ENCODE measurements at places on chromosomes 12 and 14.

- no peak for DNase-seq
Measured at GRCh38 chr14:56120091-56120691, 2.0 kb downstream of the PELI2 start.

DNA sequence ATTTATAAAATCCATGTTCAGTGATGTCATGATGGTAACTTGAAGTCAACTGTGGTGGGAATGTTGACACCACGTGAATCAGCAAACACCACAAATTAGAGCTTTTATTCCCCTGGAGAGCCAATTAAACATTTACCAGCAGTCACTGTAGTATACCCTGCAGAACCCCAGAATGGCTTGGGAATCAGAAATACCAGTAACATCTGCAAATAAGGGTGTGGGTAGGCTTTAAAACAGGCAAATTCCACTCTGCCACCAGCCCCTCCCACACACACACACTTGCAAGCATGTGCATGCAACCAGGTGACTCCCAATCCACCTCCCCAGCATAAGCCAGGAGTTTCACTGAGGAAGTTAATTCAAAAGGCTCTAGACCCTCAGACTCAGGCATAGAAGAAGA lies 63.6 kb upstream of the TMEM263 start:
- DNase-seq, result no peak

GRCh38 chr12:118959985-118960560 lies 21.3 kb upstream of the SRRM4 start:
- DNase-seq, result no peak

DNA sequence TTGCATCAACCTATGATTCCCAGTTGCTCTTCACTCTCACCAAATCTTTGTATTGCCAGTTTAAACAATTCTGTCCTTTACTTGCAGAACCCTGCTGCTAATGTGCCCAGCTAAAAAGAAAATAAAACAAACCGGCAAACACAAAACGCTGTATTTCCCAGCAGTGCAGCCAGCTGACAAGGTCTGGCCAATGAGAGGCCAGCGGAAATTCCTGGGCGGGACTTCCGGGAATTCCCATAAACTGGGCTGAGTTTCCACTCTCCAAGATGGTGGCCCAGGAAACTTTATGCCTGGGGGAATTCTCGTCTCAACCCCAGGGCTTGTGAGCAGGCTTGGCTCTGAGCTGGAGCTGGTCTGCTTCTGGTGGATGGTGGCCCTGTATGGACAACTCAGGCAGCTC lies 807.3 kb upstream of the TMEM132C start:
- DNase-seq, result no peak

DNA sequence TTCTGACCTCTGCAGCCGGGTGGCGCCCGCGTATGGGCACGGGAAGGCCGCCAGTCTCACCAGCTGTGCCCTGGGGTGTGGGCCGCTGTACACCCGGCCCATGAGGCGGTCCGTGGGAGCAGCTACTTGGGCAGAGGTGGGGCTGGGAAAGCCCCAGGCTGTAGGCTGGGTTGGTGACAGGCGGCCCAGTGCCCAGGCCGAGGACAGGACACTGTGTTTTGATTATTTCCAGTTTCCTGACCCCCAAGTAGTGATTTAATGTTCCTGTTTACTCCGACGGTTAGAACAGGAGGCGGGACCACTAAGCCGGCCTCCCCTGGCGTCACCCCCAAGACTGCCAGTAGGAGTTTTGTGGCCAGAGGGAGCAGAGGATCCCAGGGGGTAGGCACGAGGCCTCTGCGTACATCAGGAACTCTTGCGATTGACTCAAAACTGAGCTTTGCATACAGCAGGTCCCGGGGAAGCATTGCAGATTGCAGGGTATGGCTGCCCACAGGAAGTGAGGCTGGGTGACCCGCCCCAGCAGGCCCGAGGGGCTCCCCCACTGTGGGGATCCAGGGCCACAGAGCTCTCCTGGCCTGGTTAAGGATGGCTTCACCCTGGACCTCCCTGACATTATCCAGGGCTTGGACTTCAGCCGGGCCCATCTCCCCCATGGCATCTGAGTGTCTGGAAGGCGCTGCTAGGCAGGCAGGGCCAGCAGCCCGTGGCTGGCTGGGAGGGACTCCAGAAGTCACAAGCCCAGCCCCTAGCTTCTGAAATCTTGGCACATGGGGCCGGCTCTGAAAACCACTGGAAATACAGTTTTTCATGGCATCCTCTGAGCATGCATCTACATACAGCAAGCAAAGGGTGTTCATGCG lies 42.5 kb upstream of the DIO3 start:
- DNase-seq, result no peak

DNA sequence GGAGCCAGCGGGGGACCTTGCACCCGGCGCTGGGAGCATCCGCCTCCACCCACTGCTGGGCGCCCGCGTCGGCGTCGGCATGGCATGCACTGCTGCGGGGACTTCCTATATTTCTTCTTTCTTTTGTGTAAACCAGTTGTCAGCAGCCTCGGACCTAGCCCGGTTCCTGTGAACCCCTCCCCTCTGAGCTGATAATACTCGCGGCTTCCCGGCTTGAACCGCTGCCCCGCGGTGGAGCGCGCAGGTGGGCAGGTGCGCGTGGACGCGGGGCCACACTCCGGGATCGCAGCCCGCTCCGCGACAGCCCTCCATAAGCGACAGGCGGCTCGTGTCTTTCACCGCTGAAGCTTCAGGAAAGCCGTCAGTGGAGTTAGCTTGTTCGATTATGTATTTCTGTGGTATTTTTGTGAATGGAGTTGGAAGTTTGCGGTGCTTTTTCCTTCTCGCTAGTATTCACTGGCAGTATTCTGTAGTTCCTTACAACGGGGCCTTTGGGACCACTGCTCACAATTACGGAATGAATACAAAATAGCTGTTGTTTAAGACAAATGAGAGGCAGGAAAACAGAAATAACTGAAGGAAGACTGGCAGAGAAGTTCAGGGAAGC lies 870 bp downstream of the BMAL2 start:
- peak; percentile 31 for DNase-seq

DNA sequence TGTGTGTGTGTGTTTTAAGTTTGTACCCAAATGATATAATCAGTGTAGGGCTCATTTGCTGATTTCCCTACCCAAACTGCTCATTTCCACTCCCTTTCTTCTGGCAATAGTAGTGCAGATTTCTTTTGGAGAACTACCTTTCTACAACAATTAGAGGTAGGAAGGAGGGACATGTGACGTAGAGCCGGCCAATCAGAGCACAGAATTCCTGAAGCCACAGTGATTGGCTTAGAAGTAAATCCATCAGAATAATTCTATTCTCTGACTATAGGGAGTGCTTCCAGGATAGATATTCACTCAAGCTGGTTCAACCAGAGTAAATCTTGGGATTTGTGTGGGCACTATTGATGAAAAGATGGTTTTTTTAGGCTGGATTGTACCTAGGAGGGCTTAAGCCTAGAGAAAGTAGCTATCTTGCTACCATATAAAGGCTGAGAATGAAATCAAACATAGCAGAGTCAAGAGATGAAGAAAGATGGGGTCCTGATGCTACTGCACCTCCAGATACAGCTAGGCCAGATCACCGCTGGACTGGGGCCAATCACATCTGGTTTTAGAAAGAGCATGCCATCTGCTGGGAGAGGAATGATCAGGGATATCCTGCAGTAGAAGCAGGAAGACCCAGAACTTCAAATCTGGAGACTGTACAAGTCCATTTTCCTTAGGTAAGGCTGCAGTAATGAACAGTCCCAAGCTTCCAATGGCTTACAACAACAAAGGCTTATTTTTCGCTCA lies 54.1 kb upstream of the NUAK1 start:
- no peak for DNase-seq

DNA sequence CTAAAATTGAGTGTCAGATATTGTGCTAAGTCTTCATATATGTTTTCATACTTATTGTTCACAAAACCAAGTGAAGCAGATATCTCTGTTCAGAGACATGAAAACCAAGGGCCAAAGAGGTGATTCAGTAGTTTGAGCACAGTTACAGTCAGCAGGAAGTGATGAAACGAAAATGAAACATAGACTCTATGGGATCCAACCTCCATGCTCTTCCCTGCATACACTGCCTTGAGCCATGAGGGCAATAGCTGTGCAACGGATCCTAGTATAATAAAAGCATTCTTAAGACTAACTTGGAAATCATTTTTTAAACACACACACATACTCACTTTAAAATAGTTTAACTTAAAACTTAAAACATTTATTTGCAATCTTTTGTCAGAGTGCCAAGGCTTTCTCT lies 27.9 kb downstream of the ESR2 start:
- no peak for DNase-seq

GRCh38 chr14:87170179-87170578 lies 822.8 kb downstream of the GALC start:
- DNase-seq, result no peak

DNA sequence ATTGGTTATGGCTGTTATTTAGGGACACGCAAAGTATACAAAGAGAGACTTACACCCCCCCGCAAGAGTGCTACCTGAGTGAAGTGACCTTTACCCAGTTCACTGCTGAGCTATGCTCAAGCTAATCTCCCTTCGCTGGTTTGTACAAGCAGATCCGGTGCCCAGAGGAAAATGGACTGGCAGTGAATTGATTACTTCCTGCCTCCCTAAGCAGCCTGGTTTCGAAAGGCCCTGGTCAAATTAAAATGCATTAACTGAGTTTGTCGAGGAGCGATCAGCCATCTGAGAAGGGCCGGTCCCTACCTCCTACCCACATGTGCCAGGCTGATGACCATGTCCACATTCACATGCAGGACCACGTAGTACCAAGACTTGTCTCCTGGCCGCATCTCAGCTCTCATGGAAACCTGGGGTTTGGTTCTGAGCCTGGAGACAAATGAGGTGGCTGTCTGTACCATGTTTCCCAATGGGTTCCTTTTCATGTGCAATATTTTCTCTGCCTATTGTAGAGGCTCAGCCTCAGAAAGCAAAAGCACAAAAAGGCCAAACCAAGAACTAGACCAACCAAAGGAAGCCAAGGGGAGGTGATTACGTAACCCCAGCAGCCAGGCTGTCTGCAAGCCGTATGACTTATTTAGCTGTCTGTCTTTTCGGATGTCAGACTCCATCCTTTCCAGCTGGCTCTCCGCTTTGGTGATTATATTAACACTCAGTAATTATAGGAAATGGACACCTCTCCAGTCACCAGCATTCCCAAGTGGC lies 284.7 kb upstream of the PWP1 start:
- no peak for DNase-seq

- DNase-seq, result no peak
Measured at GRCh38 chr12:98453070-98453469, 62.3 kb upstream of the TMPO start.

GRCh38 chr12:96143392-96143791 lies 50.8 kb upstream of the ELK3 start:
- DNase-seq, result no peak

- DNase-seq, result peak; percentile 57
Measured at GRCh38 chr12:76020281-76020680, 11.3 kb downstream of the PHLDA1 start.

- DNase-seq, result no peak
Measured at GRCh38 chr12:98073610-98074009, 441.8 kb upstream of the TMPO start.

GRCh38 chr12:25469861-25470260 lies 83.2 kb downstream of the LMNTD1 start:
- no peak for DNase-seq

DNA sequence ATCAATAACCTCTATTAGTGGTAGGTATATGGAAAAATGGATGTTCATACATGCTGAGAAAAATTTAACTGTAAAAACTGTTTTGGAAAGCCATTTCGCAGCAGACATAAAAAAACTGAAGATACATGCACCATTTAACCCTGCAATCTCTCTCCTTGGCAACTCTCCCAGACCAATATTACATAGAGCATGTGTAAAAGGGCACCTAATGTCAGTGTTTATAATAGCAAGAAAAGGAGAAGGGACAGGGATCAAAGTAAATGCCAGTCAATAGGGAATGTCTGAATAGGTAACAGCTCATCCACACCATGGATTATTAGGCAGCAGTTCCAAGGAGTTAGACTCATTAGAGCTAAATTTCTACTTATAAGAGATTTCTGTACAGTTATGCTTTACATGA lies 77.2 kb downstream of the BTG1 start:
- no peak for DNase-seq

GRCh38 chr12:31494455-31494854 lies 96.5 kb downstream of the DENND5B start:
- no peak for DNase-seq

DNA sequence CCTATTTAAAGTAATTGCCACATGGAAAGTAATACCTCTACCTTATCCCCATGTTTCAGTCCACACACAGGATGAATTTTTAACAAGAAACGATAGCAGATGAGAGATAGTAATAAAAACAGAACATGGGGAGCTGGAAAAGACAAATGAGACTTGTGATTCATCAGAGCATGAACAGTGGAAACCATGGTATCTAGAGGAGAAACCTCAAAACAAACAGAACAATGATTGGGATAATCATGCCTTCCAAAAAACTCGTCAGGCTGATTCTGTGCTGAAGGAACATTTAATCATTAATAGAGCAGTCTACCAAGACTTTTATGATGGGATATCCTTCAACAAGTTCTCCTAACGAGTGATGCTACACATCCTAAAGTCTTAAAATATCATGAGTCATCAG lies 1390.7 kb downstream of the FSCB start:
- no peak for DNase-seq

- DNase-seq, result no peak
Measured at GRCh38 chr14:68741477-68741791, 51.4 kb downstream of the ZFP36L1 start.
